ENCODE measurements at places on chromosomes 6 and 20. TPM values are rescaled to one million over a fixed set of nuclear protein-coding genes. Genes with fewer than 3 reads are reported as not detected.

Gene CEP43
- total RNA-seq, result 16.4 TPM

Gene CCM2L
- not detected for total RNA-seq

Gene CDSN
- 69.1 TPM for total RNA-seq

Gene CASS4
- 1.5 TPM for total RNA-seq

Gene CLPSL2
- not detected for total RNA-seq

Gene CAGE1
- total RNA-seq, result 0.22 TPM

Gene VSTM2L
- total RNA-seq, result 61.3 TPM

Gene EYA2
- not detected for total RNA-seq
